Left ventricle myocardium superior (tissue), 1 donor: ENCODE measurements at places on chromosomes 4 and X. TPM values are rescaled to one million over a fixed set of nuclear protein-coding genes. Genes with fewer than 3 reads are reported as not detected.

Gene COQ2
- 20.0 TPM for total RNA-seq

Gene NR3C2
- 22.6 TPM for total RNA-seq

DNA sequence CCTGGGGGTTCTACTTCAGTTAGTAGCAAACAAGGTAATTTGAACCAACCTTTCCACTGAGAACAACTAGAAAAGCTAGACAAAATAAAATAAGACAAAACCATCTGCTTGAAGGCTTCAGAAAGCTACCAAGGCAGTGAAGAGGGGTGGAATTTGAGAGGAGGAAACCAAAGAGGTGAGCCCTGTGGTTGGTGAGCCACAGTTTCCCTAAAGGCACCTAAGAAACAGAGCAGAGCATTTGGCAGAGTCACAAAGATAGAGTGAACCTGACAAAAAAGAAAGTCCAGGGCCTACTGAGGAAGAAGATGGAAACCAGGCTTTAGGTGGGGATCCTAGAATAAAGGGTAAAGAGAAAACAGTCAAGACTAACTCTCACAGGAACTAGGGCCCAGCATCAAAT lies 44.3 kb downstream of the CHST7 start:
- DNase-seq, result no peak

GRCh38 chr4:2364654-2365053 lies 53.8 kb downstream of the ZFYVE28 start:
- peak; percentile 72 for DNase-seq

- DNase-seq, result no peak
These were observed 19.1 kb upstream of the CXCL3 start for GRCh38 chr4:74057588-74057987.
